ENCODE measurements at places on chromosomes 5 and 9.

GRCh38 chr5:1952444-1953099 lies 69.8 kb upstream of the IRX4 start:
- DNase-seq, result no peak

GRCh38 chr9:94839398-94839797 lies 112.9 kb downstream of the AOPEP start:
- DNase-seq, result no peak

GRCh38 chr9:114930056-114930812 lies at the start of gene TNFSF8:
Gene TNFSF8 (minus strand): TSS chr9:114930591. CDS start chr9:114930303, 288 bp downstream.
- DNase-seq, result peak; percentile 85

DNA sequence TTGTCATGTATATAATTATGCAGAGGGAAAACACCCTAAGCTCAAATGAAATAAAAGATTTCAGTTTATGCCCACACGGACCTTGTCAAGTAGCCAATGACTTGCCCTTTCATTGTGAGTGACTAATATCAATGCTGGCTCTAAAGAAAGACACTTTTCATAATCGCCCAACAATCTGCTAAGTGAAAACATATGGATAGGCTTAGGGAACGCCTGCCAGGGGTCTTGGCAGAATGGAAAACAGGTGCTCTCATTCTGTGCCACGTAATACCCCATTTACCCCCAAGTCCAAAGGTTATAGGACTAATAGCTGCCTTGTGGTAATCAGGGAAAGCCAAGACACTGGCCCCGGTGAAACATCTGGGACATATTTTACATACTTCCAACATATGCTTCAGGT lies 157.7 kb downstream of the SLF1 start:
- DNase-seq, result no peak

- DNase-seq, result no peak
Observed at GRCh38 chr5:15592728-15593127, 92.7 kb downstream of the FBXL7 start.

GRCh38 chr5:43416803-43417394 lies 4.7 kb upstream of the CCL28 start:
- DNase-seq, result no peak

- DNase-seq, result no peak
Observed at GRCh38 chr5:34034534-34035327, 8.3 kb downstream of the C1QTNF3 start.

DNA sequence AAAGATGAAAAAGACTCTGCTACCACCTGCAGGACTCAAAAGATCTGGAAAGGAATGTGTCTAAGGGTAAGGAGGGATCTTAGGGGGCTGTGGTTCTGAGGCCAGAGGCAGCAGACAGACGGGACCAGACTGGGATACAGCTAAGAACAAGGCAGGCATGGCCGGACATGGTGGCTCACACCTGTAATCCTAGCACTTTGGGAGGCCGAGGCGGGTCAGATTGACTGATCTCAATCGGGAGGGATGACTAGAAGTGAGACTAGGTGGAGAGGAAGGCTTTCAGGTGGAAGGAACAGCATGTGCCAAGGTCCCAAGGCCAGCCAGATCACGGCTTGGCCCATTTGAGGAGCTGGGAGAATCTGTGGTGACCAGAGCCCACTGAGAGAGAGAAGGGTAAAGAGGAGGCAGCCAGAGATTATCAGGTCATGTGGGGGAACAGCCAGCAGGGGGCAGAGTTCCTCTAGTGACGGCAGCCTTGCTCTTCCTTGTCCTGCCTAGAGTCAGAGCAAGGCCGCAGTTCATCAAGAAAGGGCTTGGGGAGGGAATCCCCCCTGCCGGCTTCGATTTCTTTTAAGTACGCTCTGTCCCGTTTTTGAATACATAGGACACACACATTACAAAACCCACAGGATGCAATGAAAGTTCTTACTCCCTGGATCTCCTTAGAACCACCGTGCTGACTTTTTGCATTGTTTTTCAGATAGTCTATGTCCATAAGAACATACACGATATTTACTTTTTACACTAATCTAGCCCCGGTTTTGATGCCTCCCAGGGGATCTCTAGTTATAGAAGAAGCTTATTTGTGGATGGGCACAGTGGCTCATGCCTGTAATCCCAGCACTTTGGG lies 2.6 kb upstream of the OLFML2A start:
- peak; percentile 77 for DNase-seq

GRCh38 chr5:160488394-160489325 lies 67.0 kb downstream of the PTTG1 start:
- no peak for DNase-seq

DNA sequence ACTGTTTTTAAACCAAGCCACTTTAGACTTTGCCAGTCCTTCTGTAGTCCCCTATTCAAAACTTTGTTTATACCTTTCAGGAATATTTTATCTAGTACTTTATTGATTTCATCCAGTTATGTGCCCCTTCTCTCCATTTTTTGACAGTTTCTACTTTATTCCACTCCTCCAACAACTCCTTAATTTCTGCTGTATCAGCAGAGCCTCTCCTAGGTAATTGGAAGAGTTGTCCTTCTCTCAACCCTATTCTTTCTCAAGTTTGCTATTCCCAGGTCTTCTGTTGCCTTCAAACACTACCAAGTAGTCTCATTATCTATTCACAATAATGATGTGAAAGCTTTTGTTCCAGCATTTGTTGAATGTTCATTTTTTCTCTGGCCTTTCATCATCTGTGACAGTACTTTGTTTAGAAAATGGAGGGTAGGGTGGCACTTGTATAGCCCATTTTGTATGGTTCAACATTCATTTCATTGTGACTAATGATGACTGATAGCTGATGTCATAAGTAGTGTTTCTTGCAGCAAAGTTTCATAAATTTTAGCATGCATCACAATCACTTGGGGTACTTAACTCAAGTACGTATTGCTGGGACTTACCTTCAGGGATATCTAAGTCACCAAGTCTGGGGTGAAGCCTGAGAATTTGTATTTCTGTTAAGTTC lies 204.4 kb upstream of the DMRT1 start:
- DNase-seq, result no peak

DNA sequence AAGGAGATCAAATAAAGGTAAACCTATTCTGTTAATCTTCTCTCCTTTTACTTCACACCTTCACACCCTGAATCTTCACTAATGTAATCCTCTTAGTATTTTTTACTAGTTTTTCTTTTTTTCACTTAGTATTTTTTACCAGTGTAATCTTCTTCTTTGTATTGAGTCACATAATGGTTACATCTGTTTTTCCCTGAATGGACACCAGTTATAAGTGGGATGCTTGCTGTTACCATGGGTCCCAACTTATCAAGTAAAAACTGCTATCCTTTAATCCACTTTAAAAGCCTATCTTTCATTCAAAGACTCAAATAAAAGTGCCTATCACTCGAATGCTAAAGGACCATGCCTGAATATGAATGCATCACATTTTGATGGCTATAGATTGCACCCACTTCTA lies 15.1 kb downstream of the ZFAND5 start:
- DNase-seq, result no peak

- no peak for DNase-seq
Observed at GRCh38 chr9:124270504-124271335, 13.0 kb downstream of the NEK6 start.

DNA sequence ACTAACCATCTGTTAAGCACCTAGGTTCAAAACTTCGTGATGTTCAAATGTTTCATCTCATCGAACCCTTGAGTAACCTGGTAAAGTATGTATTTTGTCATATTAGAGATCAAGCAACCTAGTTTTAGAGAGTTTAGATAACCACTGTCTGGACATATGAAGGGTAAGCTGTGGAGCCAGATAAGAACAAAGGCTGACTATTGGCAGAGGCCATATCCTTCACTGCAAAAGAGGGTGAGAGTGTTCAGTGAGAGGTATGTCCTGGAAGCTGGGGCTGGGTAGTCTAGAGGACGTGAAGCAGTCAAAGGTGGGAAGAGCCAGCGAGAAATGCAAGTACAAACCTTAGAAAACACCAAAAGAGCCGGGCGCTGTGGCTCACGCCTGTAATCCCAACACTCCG lies 573.1 kb upstream of the KLF4 start:
- no peak for DNase-seq

- DNase-seq, result no peak
Observed at GRCh38 chr9:75111019-75111622, 22.8 kb downstream of the OSTF1 start.

DNA sequence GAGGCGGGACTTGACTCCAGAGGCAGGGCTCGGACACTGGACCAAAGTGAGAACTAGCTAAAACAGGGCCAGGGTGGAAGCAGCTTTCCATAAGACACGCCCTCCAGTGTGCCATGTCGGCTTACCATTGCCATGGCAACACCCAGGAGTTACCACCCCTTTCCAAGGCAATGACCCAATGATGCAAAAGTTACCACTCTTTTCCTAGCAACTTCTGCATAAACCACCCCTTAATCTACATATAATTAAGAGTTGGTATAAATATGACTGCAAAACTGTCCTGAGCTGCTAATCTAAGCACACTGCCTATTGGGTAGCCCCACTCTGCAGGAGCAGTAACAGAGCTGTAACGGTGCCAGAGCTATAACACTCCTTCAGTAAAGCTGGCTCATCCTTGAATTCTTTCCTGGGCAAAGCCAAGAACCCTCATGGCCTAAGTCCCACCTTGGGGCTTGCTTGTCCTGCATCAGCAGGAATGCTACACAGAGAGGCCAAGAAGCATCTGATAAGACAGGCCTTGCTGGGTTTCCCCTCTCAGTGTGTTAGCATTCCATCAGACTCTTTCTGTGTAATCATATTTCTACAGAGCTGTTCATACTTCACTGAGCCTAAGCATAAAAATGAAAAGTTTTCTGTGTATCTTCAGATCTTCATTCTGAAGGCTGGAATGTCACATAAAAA lies 262.7 kb upstream of the KLF9 start:
- DNase-seq, result no peak

- no peak for DNase-seq
Observed at GRCh38 chr9:29290516-29290915, 1717.2 kb upstream of the C9orf72 start.

DNA sequence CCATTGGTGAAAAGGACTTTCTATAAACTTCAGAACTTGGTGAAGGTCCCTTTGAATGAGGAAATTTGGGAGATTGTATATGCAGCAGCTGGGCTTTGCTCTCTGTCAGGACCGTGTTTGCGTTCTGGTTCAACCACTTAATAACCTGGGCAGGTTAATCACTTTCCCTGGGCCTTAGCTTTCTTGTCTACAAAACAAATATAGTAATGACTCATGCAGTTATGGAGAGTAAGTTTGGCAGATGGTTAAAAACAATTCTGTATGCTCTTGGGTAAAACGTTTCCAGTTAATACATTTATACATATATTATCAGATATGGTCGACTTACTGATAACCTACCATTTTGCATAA lies 197.0 kb downstream of the ARHGEF28 start:
- no peak for DNase-seq

GRCh38 chr9:129885018-129885669 lies 49.9 kb downstream of the USP20 start:
- DNase-seq, result peak; percentile 29

GRCh38 chr5:61274511-61274911 lies 57.5 kb upstream of the ZSWIM6 start:
- no peak for DNase-seq

GRCh38 chr9:86326536-86326935 lies 27.7 kb downstream of the TUT7 start:
- no peak for DNase-seq

- DNase-seq, result no peak
Observed at GRCh38 chr5:64214132-64214531, 48.5 kb downstream of the RNF180 start.

GRCh38 chr5:158463938-158464337 lies 605.0 kb upstream of the CLINT1 start:
- no peak for DNase-seq

DNA sequence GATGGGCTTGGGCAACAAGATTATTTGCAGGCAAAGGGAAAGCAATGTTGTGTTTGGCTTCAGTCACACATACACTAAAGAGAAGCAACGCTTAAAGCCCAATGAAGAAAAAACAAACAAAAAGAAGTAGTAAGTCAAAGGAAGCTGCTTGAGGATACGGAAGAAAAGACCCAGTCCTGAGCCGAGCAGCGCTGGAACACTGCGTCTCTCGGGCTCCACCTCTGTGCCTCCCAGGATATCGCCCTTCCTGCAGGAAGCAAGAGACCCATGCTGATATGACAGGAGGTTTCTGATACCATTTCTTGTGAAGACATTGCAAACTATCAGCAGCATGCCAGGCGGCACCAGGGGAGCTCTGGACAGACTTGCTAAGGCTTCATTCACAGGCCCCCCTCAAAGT lies 9.9 kb downstream of the GNAQ start:
- DNase-seq, result no peak

GRCh38 chr5:72709341-72709740 lies 107.1 kb upstream of the TNPO1 start:
- DNase-seq, result no peak

DNA sequence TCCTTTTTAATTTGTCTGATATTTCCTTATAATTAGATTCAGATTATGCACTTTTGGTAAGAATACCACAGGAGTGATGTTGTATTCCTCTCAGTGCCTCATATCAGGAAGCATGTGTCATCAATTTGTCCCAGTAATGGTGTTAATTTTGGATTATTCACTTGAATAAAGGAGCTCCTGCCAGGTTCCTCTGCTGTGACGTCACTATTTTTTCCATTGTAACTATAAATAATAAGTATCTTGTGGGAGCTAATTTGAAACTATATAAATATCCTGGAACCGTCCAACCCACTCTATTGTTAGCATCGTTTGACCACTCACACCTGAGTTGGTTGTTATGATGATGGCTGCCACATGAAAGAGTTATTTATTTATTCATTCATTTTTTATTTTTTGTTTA lies 107.9 kb downstream of the INVS start:
- DNase-seq, result no peak

GRCh38 chr5:156589946-156590216 lies 260.2 kb upstream of the PPP1R2B start:
- no peak for DNase-seq

DNA sequence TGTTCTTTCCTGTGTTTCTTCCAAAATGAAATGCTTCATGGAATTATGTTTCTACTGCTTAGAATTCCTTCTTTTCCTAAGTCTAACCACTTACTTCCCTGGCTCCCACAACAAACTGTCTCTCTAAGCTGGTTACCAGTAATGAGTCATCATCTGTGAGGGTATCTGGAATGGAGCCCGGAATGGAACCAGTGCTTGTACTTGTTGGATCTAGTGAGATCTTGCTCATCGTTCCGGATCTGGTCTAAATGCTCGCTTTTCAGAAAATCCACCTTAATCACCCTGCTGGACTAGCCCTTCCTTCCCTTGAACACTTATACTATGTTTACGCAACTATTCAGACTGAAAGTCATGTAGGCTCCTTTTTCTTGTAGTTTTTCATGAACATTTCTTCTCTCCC lies 184.8 kb downstream of the PBX3 start:
- DNase-seq, result no peak

GRCh38 chr5:139847091-139847490 lies 51.5 kb downstream of the PSD2 start:
- DNase-seq, result no peak

- DNase-seq, result no peak
Observed at GRCh38 chr5:142059304-142059940, 46.6 kb upstream of the GNPDA1 start.

- DNase-seq, result no peak
Observed at GRCh38 chr5:138702166-138703077, 50.8 kb upstream of the CTNNA1 start.

DNA sequence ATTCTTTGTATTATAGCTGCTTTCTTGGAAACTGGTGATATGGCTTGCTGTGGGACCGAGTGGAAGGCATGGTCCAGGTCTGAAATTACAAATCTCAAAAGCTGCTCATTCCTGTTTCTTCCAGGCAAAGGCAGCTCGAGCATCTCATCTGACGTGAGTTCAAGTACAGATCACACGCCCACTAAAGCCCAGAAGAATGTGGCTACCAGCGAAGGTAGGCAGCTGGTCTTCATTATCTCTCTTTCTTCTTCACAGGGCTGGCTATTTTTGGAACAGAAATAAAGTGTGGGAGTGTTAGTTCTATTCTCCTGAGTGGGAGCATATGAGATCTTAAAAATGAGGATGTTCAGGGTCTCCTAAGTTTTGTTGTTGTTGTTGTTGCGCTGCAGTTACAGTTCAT lies 115.9 kb downstream of the FBXL7 start:
- DNase-seq, result no peak
